ENCODE measurements at places on chromosomes 4 and X. TPM values are rescaled to one million over a fixed set of nuclear protein-coding genes. Genes with fewer than 3 reads are reported as not detected.

DNA sequence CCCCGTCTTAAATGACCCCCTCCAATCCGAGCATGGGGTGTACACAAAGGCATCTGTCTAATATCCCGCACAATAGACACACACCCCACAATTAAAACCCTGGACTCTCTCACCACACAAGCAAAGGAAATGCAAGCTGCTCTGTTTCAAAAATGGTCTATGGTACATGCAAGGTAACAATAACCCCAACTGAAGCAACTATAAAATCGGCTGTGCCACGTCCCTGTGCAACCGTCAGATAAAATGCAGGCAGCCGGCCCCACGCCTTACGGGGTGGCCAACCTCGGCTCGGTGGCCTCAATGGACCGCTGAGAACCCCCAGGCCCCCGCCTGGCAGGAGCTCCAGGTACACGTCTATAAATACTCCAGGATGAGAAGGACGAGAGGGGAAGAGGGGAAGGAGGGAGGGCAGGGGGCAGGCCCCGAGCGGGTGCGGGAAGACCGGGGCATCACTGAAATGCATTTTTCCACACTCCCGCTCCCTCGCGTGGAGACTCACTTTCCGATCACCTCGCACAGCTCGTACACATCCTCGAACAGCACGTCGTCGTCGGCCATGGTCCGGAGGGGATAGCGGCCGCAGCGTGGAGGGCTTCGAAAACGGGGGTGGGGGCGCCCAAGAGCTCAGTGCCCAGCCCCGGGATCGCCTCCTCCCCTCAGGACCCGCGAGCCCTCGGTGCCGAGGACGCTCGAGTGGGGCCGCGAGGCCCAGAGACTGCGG is 763 bp downstream of the CASK start:
- DNase-seq: no peak

GRCh38 chr4:4524364-4524763 is 17.5 kb downstream of the STX18 start:
- DNase-seq: no peak

GRCh38 chrX:19121898-19122640 is at the start of gene ADGRG2:
TSS of gene ADGRG2 (minus strand) at chrX:19122468. CDS start at chrX:19068834, 53,634 bp downstream.
- DNase-seq: no peak

F8A1 gene
- total RNA-seq: 0.47 TPM

TMSB15A gene
- 111 TPM for total RNA-seq

Data from occipital lobe (tissue), 3 donors.